Stimulated activated CD4-positive, alpha-beta T cell treated with anti-CD3 and anti-CD28 coated beads, Interleukin-4, amount 100 ng/mL, for 48 hours (primary cell): ENCODE measurements at places on chromosomes 3 and 15.

- DNase-seq = no peak
Observed at GRCh38 chr3:175770426-175770825, 911.3 kb downstream of the NAALADL2 start.

DNA sequence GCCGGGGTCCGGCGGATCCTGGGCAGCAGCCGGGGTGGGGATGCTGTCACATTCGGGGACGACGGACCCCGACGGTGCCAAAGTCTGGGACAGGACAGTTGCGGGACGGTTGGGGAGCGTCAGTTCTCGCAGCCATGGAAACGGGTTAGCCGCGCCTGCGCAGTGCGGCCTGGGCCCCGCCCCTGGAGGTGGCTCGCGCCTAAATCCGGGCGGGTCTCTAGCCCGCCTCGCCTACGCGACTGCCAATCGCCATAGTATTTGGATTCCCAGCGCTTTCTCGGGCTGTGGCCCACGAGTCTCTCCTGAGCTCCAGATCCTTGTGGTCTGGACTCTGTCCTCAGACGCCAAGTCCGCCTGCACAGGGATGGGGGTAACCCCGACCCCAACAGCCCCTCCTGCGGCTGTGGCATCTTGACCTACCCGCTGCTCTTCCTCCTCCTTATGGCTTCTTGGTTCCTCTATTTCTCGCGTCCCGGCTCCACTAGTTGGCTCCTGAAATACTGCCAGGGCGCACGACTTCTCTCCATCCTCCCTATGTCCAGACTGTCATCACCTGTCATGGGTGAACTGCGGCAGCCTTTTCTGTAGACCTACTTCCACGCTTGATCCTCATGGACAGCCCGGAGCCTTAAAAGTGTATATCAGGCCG lies at the start of gene ZMYND10:
Gene ZMYND10, minus strand, starts transcription at position 147 of the 649 bp plus-strand sequence. CDS start 153 bp downstream, outside the sequence.
- DNase-seq = peak; percentile 76

DNA sequence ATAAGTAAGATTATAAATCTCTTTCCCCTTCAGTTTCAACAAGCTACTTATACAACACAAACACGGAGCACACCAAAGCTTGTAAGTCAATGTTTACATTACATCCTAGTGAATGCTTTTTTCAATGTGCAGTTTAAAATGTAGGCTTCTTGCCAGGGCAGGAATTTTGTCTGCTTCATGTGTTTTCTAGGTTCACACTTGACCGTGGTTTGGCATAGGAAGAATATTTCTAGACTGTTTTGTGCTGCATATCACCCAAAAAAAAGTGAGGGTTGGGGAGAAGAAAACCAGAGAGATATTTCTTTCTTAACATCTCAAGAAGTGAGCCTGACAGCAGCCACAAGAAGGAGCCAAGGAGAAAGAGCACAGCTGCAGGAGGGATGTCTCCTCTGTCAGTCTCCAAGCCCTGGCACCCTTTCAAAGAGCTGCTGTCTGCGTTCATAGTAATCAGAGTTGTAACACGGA lies 255.8 kb downstream of the MEIS2 start:
- DNase-seq = no peak

GRCh38 chr3:122758877-122759560 lies 34.6 kb downstream of the HSPBAP1 start:
- DNase-seq = no peak

DNA sequence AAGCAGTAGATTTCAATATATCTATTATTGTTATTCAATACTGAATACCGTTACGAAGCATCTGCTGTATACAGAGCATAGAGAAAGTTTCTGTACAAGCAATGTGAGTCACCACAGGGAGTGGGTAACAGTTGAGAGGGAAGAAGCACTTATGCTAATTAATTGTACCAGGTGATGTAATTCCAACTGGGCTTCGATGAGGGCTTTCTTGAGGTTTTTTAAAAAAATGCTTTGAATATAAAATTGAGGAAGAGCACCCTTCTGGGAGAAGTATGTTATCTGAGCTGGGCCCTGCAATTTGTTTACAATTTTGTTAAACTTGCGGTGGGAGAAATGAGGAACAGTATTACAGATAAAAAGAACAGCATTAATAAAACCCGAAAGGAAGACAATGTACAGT lies 197.9 kb downstream of the TPRG1 start:
- no peak for DNase-seq
